ENCODE measurements at places on chromosomes 1 and 21. TPM values are rescaled to one million over a fixed set of nuclear protein-coding genes. Genes with fewer than 3 reads are reported as not detected.

IFT25 gene
- 68.2 TPM for polyA plus RNA-seq

ATP5IF1 gene
- polyA plus RNA-seq, result 256 TPM

GREM2 gene
- 0.65 TPM for polyA plus RNA-seq

DYRK3 gene
- polyA plus RNA-seq, result 8.0 TPM

TLR5 gene
- 5.9 TPM for polyA plus RNA-seq

MAN1C1 gene
- 13.9 TPM for polyA plus RNA-seq

RPS27 gene
- polyA plus RNA-seq, result 2,566 TPM

SERPINC1 gene
- 0.28 TPM for polyA plus RNA-seq

SPSB1 gene
- polyA plus RNA-seq, result 9.8 TPM

PTPRU gene
- 13.1 TPM for polyA plus RNA-seq

RAB25 gene
- 46.9 TPM for polyA plus RNA-seq

GLUL gene
- 292 TPM for polyA plus RNA-seq

- no peak for DNase-seq
Measured at GRCh38 chr1:214566158-214567104, 15.0 kb upstream of the PTPN14 start.

GRCh38 chr21:46347203-46347550 is 23.2 kb downstream of the PCNT start:
- DNase-seq, result no peak

GRCh38 chr21:44889625-44890337 is 16.3 kb upstream of the PTTG1IP start:
- no peak for DNase-seq

DNA sequence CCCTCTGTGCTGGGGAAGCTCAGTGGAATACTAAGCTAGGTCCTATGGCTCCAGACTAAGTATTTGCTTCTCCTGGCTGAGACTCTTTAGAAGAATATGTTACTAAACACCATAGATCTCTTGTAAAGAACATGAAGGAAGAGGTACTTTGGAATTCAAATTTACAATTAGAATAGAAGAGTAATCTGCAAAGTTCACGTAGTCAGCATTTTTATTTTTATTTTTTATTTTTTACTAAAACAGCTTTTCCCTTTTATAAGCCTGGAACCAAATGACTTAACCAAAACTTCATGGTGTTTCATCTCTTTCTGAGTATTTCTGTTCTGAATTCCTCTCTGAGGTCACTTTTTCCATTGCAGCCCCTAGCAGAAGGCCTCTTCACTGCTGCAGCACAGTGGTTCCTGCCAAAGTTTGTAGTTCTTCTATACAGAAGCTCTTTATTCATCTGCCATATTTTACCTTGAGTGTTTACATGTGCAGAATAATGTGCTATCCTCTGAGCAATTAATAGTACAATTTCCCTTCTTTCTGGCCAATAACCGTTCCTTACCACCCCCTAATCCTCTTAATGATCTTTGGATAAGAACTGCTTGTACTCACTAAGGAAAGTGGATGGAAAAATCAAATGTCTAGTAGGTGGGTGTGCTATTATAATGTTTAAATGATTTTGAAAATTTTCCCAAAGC is 27.2 kb downstream of the TSEN15 start:
- DNase-seq, result no peak

- DNase-seq, result no peak
Measured at GRCh38 chr1:185819798-185820197, 85.6 kb downstream of the HMCN1 start.

DNA sequence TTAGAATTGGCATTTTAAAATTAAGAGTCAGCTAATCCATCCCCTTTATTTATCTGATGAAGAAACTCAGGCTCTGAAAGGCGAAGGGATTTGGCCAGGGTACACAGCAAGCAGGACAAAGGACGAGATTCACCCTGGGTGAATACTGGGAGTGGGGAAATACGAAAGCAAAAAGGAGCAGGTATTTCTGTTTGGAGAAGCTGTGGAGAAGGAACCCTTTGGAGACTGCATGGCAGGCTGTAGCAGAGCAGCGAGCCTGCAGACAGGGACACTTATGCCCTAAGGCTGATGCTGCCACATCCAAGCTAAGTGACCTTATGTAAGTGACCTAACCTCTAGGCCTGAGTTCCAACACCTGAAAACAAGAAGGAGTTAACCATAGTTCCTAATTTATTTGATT is 207.2 kb upstream of the C1orf87 start:
- no peak for DNase-seq

DNA sequence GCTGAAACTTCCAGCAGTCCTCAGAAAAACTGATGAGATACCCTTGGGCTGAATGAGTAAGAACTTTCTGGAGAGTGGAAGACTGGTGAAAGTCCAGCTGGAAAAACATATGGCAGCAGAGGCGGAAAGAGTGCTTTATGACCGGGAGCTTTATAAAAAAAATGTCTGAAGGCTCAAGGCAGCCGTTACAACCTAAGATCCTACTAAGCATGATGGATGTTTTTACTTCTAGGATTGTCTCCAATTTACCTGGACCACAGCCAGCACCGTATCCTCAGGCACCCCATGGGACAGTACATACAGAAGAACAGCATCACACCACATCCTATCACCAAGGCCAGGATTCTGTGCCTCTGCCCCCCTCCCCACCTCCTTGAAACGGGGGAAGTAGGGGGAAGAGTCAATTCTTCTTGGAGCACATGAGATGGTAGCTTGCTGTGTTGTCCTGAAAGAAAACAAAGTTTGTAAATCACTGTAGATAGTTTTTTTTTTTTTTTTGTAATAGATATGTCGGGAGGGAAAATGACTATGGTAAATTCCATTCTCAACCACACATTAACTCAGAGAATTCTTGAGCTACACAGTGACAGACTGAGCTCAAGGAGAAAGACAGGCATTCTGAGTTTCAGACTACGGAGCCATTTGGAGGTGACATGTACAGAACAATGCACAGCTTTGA is 11.8 kb upstream of the IRF2BP2 start:
- DNase-seq, result peak; percentile 59

DNA sequence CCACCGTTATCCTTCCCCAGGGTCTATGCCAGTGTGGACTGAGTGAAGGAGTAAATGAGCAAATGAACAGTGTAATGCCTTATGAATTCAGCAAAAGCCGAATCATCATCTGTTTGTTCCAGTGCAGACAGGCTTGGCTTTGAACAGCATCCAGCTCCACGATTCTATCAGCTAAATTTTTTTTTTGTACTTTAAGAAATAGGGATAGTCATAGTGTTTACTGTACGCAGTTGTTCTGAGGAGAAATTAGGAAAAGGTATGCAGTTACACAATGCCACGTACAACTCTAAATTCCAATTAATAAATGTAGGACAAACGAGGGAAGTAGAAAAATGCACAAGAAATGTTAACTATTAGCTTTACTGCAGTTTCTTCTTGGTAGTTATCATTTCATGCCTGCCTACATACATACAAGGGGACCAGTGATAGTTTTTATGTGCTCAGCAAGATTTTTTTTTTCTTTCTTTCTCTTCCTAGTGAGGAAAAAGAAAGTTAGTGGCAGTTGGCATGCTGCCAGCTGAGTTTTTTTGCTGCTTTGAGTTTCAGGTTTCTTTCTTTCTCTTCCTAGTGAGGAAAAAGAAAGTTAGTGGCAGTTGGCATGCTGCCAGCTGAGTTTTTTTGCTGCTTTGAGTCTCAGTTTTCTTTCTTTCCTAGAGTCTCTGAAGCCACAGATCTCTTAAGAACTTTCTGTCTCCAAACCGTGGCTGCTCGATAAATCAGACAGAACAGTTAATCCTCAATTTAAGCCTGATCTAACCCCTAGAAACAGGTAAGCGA is at the start of gene IFI44L:
TSS of gene IFI44L (plus strand) at position 646 of the 777 bp plus-strand sequence. CDS start 7,468 bp downstream, outside the sequence.
- DNase-seq, result peak; percentile 65

GRCh38 chr1:1906185-1907097 is 8.6 kb upstream of the CALML6 start:
- DNase-seq, result peak; percentile 80

DNA sequence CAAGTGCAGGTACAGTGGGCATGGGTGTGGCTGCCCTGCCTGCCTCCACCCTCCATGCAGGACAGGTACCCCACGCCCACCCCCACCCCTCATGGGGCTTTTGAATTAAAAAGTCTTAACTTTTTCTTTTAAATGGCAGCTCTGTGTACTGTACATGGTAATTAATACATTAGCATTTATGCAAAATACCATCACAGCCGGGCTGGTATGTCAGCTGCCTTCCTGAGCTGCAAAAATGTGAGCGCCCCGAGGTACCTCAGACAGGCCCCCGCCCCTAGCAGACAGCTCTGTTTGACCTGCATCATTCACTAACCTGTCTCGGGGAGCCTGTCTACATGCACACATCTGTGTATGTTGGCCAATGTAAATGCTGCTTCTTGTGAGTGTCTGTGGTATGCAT is 42.2 kb upstream of the POU3F1 start:
- DNase-seq, result no peak

DNA sequence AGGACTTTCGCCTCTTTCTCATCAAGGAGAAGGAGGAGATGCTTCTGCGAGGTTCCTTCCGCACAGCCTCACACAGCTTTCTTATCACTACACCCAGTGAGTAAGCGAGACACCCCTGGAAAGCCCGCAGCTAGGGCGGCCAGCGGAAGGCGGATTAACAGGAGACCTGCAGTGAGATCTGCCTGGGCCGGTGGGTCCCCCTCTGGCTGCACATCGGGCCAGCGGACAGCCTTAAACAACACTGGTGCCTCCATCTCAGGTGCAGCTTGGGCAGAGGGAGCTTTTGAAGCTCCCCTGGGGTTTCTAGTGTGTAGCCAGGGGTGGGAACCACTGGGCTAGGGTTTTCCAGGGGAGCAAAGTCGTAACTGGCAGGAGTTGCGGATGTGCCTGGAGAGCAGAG is 17.5 kb upstream of the MTARC1 start:
- no peak for DNase-seq

- no peak for DNase-seq
Measured at GRCh38 chr1:36354486-36354885, 31.0 kb upstream of the EVA1B start.

DNA sequence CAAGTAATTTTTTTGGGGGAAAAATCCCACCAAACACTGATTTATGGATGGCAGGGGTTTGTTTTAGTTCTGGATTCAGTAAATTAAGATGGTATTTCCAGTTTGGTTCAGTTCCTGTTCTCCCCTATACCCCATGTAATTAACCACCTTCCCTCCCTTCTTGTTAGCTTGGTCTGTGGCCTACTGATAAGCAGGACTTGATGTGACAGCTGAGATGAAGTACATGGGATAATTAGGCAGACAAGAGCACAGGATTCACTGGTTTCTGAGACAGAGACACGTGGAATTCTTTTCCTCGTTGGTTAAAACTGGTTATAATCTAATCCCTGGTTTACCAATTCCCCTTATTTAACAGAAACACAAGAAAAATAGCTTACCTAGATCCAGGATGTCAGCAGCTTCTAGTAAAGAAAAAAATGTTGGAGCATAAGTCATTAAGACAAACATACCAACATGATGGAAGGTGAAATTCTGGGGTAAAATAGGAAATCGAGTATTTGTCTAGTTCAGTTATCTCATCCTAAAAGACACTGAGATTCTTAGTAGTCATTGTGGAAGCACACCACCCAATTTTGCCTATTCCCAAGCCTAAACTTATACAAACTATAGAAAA is 81.5 kb downstream of the SCMH1 start:
- DNase-seq, result no peak

GRCh38 chr1:27967884-27968466 is 8.2 kb downstream of the XKR8 start:
- no peak for DNase-seq

DNA sequence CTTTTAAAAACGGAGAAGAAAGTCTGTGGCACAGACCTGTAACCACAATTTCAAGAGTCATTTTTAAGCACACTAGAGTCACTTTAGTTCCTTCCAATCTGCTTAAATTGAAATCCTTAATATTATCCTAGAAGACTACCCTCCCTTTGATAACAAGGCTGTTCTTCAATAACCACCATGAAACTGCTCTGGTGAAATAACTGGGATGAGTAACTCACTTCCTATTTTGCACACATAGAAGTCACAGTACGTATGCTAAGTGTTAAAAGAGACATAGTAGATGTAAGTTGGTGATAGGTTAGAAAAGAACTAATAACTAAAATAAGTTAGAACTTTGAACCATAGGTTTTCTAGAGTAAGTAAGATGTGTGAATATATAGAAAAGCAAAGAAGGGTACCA is 107.8 kb downstream of the NME7 start:
- no peak for DNase-seq

DNA sequence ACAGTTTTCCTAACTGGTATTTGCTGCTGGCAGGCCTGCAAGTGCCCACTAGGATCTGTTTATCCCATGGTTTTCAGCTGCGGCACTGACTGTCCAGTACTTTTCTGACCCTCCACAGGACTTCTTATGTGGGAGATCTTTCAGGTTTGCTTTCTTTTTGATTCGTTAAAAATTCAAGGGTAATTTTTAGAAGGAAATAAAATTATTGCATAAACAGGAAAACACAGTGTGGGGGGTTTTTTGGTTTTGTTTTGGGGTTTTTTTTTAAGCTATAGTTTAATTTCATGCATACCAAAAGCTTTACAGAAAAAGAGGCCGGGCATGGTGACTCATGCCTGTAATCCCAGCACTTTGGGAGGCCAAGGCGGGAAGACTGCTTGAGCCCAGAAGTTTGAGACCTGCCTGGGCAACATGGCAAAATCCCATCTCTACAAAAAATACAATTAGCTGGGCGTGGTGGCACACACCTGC is 3.6 kb downstream of the NIBAN1 start:
- DNase-seq, result no peak

- no peak for DNase-seq
Measured at GRCh38 chr1:204726478-204726877, 40.9 kb upstream of the LRRN2 start.

Data from left kidney (tissue), 8 donors.